ENCODE measurements at places on chromosomes 2 and 18.

DNA sequence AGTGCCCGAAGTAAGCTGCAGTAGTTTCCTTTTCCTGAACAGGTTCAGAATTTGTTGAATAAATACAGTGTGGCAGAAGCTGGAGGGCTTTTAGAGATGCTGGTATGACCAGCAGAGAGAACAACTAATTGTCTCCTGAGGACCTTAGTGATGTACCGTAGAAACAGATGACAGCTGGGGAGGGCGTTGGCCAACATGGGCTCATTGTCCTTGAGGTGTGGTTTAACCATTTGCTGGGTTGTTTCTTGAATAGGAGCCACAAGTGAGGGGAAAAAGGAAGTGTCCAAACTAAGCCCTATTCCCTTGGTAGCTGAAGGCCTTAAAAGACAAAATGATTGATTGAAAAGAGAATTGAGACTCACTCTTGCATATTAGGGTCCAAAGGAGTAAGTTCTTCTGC is 11.7 kb upstream of the FAM228A start:
- H3K27me3 ChIP-seq, result no peaks in the 10 kb centered on the region
- DNase-seq, result no peak
- no peak overlapping the region for H3K4me3 ChIP-seq
- H3K27ac ChIP-seq, result no peak overlapping the region
- no peaks in the 10 kb centered on the region for H3K36me3 ChIP-seq
- no peaks in the 10 kb centered on the region for H3K4me1 ChIP-seq

GRCh38 chr18:32315881-32316280 is 126.0 kb downstream of the MEP1B start:
- H3K27ac ChIP-seq, result no peak overlapping the region
- no peak for DNase-seq
- no peaks in the 10 kb centered on the region for H3K36me3 ChIP-seq
- no peaks in the 10 kb centered on the region for H3K27me3 ChIP-seq

GRCh38 chr2:41947701-41948396 is 100.0 kb upstream of the PKDCC start:
- H3K27me3 ChIP-seq, result peaks cover 3% of the 10 kb centered on the region
- H3K4me3 ChIP-seq, result no peak overlapping the region
- peak; percentile 89 for DNase-seq
- H3K27ac ChIP-seq, result peak overlapping the region; percentile 48

DNA sequence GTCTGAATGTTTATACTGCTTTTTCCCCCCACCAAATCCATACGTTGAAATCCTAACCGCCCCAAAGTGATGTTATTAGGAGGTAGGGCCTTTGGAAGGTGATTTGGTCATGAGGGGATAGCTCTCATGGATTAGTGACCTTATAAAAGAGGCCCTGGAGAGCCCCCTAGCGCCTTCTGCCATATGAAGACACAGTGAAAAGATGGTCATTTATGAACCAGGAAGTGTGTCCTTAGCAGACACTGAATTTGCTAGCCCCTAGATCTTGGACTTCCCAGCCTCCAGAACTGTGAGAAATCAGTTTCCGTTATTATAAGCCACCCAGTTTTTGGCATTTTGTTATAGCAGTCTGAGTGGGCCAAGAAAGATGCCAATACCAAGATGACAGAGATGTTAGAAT is 7.2 kb upstream of the TSN start:
- peaks cover 2% of the 10 kb centered on the region for H3K4me1 ChIP-seq
- no peak overlapping the region for H3K4me3 ChIP-seq
- no peak overlapping the region for H3K27ac ChIP-seq
- peak; percentile 69 for DNase-seq
- H3K27me3 ChIP-seq, result no peaks in the 10 kb centered on the region

DNA sequence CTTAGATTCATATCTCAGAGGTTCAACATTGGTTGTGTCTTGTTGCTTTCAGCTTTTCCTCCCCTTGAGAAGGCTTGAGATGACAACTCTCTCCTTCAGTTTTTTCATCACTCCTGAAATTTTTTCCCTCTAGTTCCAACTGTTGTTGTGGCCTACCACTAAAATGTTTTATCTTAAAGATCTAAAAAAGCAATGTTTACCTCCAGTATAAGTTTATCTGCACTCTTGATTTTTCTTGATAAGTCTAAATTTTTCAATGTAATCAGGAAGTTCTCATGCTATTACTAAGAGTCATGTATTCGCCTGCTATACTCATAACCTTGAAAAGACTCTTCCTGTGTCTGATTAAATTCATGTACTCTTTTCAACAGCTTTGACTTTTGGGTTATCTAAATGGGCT is 366.3 kb upstream of the TFPI start:
- H3K27me3 ChIP-seq, result no peaks in the 10 kb centered on the region
- no peaks in the 10 kb centered on the region for H3K36me3 ChIP-seq
- H3K27ac ChIP-seq, result no peak overlapping the region
- no peak overlapping the region for H3K4me3 ChIP-seq
- H3K4me1 ChIP-seq, result no peaks in the 10 kb centered on the region

DNA sequence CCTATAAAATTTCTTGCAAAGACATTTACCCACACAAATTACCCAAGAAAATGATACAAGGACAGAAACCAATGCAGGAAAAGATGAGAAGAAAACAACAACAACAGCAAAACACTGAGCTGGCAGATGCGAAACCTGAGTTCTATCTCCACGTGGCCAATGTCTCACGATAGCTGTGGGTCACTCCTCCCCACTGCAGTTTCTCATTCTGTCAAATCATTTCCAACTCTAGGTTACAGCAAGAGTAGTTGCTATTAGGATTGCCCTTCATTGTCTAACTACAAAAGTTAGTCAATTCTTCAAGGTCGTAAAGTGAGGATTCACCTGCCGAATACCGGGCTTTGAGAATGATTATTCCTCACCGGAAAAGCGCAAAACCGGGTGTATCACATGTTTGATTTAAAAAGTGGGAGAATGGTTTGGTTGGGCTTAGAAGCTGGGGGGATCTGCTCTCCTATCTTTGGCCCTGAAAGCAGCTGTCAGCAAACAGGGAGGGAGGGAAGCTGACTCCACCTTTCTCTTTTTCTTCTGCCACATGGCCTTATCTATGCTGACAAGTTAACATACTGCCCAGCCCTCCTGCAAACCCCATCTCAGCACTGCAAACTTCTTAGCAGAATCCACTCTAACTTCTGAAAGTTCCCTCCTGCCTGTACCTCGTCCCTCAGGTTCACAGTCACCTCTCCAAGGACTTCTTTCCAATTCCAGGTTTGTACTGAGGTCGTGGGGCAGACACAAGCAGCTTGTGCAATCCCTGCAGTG is 473.0 kb downstream of the SOX11 start:
- no peaks in the 10 kb centered on the region for H3K4me1 ChIP-seq
- H3K27me3 ChIP-seq, result no peaks in the 10 kb centered on the region
- DNase-seq, result peak; percentile 1

DNA sequence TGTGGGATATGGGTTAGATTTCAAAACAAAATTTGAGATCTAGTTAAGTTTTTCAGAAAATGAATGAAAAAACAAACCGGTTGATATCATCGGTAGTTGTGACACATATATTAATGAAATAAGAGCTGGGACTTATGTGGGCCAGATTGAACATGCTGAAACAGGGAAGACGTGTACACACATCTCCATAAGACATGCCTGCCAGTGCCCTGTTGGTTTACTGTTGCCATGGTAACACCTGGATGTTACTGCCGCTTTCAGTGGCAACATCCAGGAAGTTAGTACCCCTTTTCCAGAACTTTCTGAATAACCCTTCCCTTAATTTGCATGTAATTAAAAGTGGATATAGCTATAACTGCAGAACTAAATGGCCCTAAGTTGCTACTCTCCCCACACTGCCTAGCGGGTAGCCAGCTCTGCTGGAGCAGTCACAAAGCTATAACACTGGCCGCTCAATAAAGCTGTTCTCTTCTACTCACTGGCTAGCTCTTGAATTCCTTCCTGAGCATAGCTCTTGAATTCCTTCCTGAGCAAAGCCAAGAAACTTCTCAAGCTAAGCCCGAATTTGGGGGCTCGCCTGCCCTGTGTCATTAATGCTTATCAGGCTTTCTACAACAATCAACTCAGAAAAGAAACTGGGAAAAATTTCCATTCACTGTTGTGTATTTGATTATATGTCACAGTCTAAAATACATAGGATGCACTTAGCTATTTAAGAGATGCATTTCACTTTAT is 776.3 kb upstream of the CDH7 start:
- H3K27ac ChIP-seq, result no peak overlapping the region
- H3K27me3 ChIP-seq, result no peaks in the 10 kb centered on the region
- H3K4me3 ChIP-seq, result no peak overlapping the region
- DNase-seq, result peak; percentile 45

All from mesendoderm (in vitro differentiated cells).